ENCODE measurements at places on chromosomes 2 and 18.
A peak's percentile ranks its signal among the peaks of the same experiment; 100 is the strongest.

DNA sequence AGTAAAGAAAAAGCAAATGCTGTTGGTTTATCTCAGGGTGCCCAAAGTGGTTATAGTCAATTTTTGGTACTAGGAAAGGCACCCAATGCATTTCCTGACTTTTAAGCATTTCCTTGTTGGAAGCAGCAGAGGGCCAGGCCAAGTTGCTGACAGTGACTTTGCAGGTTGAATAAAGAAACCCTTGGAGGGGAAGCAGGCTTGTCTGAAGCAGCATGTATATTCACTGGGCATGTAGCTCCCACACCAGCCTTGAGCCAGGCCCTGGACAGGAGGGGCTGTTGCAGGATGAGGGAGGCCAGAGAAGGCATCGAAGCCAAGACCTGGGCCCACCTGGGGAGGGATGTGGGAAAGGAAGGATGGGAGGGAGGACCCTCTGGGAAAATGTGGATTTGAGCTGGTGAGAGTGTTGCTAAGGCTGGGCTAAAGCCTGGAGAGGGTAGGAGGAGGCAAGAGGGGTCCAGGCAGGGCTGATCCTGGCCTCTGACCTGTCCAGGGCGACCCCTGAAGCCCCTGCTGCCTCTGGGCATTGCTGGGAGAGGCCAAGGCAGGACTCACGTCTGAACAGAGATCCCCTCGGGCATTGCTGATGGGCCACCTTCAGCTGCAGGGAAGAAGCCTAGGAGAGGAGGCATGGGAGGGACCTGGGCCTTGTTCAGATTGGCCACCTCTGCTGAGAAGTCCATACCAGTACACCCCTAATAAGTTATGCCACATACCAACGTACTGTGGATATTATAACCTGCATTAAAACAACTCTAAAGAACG is 79.6 kb downstream of the STPG4 start:
- no peak for DNase-seq

GRCh38 chr2:219252900-219253752 is at the start of gene TUBA4B:
Gene TUBA4B, plus strand, starts transcription at chr2:219253243. Its CDS starts 165 bp downstream, at chr2:219253408.
- no peak for DNase-seq

GRCh38 chr2:41413813-41414485 is 633.9 kb upstream of the PKDCC start:
- peak; percentile 4 for DNase-seq

DNA sequence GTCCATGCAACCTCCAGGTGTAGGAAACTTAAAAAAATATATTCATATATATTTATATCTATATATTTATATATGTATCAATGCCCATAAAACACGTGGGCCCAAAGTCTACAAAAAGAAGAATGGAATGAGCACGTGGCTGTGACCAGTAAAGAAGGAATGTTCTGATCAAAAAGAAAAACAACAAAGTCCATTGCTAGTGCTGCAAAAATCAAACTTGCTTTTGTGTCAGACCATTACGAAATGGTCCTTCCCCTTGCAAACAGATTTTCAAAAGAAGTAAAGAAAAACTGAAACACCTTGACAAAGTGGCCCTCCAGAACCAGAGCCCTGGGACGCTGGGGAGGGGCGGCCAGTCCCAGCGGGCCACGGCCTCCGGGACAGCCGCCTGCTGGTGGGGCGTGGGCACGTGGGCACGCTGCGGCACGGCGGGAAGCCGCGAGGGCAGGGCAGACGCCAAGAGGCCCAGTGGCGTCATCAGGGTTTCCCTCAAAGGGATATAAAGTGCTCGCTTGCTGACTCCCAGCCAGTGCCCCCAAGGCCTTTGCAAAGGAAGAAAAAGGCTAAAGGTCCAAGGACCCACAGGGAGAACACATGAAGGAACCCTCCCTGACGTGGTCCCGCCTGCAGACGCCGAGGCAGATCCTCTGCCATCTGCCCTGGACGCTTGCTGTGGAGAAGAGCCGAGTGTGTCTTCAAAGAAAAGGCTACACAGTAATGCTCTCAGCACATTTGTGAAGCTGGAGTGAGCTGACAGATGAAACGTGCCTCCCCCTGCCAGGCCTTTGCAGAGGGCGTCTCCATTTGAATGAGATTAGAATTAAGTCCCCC is 201.8 kb downstream of the TWIST2 start:
- peak; percentile 12 for DNase-seq

DNA sequence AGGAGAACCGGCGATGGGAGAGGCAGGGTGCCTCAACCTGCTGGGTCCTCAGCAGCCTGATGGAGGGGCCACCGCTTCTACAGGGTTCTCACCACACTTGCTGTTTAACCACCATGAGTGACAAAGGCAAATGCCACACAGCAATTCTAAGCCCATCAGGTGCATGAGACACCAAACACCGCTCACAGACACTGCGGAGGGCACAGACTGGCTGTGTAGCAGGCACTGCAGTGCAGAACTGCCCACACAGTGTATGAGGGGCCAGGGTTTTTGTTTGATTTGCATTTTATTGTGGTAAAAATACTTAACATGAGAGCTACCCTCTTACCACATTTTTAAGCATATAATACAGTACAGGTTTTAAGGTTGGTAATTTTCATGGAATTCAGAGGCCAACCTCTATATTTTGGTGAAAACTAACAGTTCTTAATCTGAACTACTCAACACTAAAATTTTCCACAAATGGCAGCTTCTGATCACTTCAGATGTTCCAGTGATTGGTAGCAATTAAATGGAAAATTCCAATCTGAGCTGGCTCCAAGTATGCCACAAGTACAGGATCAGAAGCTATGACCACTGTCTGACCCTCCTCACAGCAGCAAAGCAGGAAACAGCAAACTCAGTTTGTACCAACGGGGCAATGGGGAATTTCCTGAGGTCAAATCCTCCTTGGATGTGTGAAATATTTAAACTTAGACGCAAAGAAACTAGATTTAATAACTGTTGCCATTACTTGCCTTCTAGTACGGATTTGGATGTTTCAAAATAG is 67.7 kb downstream of the FAM210A start:
- DNase-seq = no peak

GRCh38 chr2:109447251-109447661 is 166.5 kb downstream of the SEPTIN10 start:
- peak; percentile 89 for DNase-seq

DNA sequence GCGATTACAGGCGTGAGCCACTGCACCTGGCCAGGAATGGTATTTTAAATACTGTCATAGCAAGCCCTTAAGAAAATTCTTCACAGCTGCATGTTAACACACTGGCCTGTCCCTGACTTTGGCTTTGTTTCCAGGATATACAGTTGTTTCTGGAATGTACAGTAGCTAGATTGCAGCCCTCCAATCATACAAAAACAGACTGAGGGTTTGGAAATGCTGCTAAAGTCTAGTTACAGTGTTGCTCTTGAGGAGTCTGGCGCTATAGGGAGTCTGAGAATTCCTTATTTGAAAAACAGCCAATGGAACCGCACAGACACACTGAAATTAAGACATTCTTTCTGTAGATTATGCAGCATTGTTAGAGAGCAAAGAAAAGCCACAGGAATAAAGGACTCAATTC is 37.7 kb downstream of the STON1 start:
- no peak for DNase-seq
